Immature natural killer cell (primary cell): ENCODE measurements at places on chromosomes 12 and 14.

- DNase-seq = no peak
Measured at GRCh38 chr12:10158406-10158805, 13.5 kb downstream of the OLR1 start.

DNA sequence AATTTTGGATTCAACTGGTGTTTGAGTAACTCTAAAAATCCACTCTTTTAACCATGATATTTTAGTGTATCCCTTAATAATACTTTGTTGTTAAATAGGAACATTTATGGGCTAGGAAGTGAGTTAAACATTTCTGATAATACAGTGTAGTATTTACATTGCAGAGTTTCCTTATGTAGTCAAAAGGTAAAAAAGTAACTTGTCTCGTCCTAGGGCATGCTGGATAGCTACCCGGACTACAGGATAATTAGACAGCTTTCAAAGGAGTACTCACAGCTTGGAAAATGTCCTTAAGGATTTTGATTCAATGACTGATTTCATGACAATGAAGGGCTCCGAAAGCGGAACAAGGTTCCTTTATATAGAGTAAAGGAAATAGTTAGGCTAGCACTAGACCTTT is 14.5 kb upstream of the KITLG start:
- DNase-seq = no peak

DNA sequence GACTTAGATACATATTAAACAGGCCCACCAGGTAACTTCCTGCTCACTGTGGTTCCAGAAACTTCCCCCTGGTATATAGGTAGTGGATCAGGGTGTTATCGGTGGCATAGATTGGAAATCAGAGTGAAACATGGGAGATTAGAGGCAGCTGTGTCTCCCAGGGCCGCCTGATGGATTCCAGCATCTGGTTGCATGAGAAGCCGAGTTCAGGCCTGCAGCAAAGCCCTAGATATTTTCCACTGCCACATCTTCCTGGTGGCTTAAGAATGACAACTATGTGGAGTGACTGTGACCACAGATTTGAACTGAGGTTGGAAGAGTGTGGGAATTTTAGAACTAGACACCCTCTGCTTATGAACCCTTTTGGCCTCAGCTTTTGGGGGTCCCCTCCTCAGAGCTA is 184.8 kb upstream of the NTF3 start:
- DNase-seq = no peak

DNA sequence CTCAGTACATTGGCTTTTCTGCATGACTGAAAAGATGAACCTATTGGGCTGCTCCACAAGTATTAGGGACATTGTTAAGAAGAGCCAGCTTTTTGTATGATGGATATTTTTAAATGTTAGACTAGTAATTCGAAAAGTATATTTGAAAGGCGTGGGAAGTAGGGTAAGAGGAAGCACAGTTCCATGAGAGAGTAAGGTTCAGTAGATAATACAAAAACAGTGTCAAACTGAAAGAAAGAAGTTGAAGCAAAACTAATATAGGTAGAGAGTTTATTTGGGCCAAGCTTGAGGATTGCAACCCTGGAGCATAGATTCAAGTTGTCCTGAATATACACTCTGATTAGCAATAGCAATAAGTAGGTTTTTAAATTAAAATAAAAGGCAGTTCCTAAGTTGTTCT is 193.9 kb downstream of the RASSF9 start:
- DNase-seq = no peak

- no peak for DNase-seq
Measured at GRCh38 chr12:32569259-32569658, 109.8 kb upstream of the DNM1L start.

DNA sequence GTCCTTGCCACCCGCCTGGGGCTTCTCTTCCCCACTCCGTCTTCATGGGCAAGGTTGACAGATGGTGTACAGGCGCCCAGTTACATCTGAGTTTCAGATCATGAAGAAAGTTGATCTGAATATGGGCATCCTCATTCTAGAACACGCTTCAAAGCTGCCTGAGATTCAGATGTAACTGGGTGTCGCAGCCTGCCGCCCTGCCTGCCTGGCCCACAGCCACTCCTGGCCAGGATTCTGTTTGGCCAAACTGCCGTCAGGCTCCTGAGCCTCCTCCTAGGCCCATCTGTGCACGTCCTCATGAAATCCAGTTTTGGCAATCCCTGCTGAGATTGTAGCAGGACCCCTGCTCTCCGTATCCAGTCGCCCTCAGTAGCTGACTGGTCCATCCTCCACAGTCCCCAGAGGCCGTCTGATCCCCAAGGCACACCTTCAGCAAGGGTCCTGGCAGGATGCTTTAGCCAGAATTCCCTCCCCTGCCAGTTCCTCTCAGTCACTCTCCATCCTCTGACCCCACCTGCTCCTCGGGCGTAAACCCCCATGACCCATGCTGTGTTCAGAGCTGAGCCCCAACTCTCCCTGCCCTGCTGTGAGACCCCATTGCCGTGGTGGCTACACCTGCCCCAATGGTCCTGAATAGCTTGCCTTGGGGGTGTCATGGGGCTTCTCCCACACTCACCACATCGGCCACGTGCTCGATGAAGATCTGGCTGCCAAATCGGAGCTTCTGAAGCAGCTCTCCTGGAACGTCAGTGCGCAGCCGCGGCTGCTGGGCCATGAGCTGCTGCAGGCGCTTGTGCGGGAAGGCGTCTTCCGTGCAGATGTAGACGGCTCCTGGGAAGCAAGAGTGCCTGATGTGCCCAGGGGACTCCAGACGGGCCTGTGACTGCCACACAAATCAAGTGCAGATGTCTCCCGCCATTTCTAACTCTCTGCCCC is 12.5 kb downstream of the XRCC3 start:
- DNase-seq = no peak

DNA sequence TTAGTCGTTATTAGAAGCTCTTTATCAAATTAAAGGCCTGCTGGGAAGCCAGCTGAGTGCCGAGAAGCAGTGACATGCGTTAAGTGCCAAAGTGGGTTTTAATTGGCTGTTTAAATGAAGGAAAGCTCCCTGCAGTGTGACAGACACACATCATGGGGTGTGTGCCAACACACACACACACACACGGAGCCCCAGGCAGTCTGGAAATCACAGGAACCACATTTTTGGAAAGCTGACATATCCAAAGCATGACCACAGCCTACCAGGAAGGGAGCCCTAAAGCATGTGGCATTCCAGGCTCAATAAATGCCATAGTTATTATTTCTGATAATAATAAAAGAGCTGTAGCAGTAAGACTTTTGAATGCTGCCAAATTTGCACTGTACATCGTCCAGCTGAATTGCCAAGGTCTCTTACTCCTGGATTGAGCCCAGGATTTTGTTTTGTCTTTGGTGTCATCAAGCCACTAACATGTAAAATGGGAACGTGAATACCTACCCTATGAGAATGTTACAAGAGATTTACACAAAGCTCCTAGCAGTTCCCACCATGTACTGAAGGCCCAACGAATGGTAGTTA is 135.1 kb downstream of the TMEM30B start:
- DNase-seq = no peak

DNA sequence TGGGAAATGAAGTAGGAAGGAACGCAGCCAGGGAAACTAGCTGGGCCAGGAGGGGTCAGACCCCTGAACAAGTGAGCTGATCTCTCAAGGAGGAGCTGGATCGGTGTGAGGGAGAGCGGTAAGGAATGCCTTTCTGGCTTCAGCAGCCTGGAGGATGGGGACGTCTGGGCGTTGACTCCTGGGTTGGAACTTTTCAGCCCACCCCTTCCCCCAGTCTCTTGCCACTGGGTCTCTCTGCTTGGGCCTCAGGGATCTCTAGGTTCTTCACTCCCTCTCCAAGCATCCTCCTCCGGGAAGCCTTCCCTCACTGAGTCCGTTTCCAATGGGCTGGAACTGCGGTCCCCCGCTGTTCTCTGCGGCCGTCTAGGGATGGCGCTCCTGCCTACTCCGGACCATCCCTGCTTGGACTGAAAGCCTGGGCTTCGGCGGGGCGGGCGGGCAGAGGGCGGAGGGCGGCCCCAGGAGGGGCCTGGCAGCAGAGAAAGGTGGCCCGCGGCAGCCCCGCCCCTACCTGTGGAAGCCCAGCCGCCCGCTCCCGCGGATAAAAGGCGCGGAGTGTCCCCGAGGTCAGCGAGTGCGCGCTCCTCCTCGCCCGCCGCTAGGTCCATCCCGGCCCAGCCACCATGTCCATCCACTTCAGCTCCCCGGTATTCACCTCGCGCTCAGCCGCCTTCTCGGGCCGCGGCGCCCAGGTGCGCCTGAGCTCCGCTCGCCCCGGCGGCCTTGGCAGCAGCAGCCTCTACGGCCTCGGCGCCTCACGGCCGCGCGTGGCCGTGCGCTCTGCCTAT is at the start of gene KRT7:
KRT7 (plus strand) TSS at position 570 of the 788 bp plus-strand sequence; CDS start at position 624, 54 bp downstream.
- DNase-seq = no peak

- peak; percentile 30 for DNase-seq
Measured at GRCh38 chr14:58072288-58073071, 79.5 kb downstream of the ARMH4 start.

- no peak for DNase-seq
Measured at GRCh38 chr12:78864403-78864869, at the start of gene SYT1. SYT1 (plus strand) TSS chr12:78864774.

DNA sequence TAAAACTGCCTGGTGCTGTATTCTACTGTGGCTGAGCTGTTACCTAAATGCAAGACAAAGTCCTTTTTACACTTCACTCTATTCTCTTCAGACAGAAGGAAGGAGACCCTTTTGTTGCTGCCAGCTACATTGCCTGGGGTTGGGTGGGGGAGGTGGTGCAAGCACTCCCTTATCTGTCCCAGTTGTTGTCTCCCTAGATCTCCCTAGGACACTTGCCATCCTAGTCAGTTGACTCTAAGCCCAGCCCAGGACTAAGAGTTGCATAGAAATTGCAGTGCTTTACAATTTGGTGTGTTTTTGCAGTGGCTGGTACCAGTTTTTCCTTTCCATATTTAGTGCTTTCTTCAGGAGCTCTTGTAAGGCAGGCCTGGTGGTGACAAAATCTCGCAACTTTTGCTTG is 35.1 kb downstream of the SCYL2 start:
- no peak for DNase-seq

GRCh38 chr14:85576218-85576617 is 46.3 kb downstream of the FLRT2 start:
- no peak for DNase-seq

DNA sequence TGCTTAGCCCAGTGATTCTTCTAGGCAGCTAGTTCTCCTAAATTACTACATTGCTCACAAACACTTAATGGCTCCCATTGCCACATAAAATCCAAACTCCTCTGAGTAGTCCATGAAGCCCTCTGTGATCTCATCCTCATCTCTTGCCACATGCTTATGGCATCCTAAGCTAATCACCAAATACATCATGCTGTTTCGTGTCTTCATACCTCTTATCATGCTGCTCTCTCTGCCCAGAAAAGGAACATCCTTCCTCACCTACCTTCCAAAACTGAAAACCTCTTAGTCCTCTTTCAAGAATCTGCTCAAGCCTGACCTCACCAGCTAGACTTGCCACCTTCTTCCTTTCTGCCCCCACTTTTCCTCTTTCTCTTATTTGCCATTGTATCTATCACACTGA is 108.5 kb downstream of the DUSP6 start:
- no peak for DNase-seq

DNA sequence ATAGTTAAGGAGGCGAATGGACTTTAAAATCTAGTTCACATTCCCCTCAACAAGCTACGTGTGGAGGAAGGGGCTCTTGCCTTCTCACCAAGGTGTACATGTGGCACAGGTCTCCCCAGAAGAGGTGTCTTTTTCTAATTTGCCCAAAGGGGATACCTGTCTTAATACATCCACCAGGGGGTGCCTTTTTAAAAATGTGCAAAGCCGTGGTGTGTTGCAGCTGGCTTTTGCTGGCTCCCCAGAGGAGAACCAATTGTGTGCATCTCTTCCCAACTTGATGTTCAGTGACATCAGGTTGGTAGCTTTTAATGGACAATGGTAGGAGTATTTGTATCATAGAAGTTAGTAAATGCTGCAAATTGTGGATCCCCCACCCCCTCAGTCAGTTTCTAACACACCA is 33.8 kb downstream of the CREBL2 start:
- DNase-seq = peak; percentile 54
